Nephron progenitor cell (in vitro differentiated cells): ENCODE measurements at places on chromosomes 6 and 20.

DNA sequence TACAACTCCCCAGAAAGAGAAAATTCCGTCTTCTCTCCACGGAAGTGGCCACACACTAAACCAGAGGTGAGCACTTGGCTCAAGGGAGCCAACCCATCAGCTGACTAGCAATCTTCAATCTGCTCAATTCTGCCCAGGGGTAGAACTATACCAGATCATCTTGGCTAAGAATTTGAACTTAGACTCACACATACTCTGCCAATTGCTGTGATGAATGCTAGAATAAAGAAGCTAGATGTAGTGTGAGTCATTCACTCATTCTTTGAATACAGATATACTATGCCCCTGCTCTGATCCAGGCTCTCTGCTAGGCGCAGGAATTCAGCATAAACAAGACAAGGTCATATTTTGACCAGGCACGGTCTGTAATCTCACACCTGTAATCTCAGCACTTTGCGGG is 147.9 kb upstream of the SHLD1 start:
- no peak for DNase-seq

DNA sequence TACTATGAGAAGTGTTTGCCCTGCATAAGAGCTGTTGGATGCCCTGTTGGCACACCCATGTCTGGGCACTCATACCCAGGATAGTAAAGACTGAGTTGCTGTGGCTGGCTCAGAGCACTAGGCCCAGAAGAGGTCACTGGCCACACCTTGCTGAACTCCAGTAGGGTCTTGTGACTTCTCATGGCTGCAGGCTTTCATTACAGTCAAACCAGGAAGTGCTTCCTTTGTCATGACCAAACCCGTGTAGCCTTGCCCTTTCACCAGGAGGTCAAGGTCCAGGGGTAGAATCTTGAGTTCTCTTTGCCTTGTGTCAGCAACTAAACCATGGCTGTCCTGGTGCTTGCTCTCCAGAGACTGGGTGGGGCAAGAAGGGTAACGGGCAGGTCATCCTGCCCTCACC is 49.5 kb downstream of the CD164 start:
- DNase-seq = no peak

GRCh38 chr6:1231941-1232340 is 80.0 kb upstream of the FOXQ1 start:
- no peak for DNase-seq

DNA sequence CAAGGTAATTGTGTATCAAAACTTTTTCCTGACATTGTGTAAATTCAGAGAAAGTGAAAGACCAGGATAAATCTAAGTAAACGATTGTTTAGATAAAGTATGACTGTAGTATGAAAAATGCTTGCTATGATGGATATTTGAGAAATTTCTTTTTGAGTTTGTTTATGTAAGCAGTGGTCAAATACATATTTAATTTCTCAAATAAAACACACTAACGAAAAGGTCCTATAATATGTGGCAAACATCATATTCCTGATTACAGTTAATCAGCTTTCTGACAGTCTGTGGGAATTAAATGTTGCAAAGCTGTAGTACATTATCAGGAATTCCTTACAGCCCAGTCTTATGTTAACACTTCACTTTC is 636.9 kb downstream of the MMUT start:
- DNase-seq = no peak

- no peak for DNase-seq
These were observed 51.8 kb downstream of the UTRN start for GRCh38 chr6:144336900-144337299.

DNA sequence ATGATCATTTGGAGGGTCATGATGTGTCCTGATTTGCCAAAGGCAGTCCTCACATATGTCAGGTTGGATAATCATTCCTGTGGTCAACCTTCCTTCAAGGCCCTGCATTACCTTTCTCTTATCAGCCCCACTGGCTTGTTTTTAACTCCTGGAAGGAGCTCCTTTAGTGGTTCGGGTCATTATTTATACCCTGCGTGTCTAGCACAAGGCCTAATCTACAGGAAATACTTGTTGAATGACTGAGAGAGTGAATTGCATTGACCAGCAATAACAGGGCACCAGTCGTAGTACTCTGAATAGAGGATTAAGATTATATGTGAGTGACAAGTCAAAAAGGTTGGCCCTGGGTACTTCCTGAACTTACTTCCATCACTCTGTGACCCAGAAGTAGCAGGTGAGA is 4.5 kb downstream of the HIVEP2 start:
- no peak for DNase-seq

DNA sequence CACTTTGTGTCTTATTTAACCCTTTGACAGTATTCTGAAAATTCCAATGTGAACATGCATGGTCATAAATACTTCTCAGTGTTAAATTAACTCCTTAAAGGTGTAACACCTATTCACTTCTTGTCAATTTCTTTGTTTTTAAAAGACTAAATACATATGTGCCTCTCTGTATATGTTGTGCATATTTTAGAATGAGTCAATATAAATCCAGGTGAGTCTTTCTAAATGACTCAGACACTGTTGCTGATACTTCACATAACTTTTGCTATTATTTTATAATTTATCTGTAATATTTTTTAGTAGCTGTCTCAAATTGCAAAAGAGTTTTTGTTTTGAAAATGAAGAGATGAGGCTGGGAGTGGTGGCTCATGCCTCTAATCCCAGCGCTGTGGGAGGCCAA is 36.0 kb downstream of the TIAM2 start:
- DNase-seq = no peak

- DNase-seq = no peak
These were observed 3.0 kb upstream of the CRIP3 start for GRCh38 chr6:43311666-43312065.

- DNase-seq = no peak
These were observed 336.1 kb upstream of the CITED2 start for GRCh38 chr6:139710556-139710955.

GRCh38 chr6:47303342-47303741 is 6.4 kb downstream of the TNFRSF21 start:
- no peak for DNase-seq

DNA sequence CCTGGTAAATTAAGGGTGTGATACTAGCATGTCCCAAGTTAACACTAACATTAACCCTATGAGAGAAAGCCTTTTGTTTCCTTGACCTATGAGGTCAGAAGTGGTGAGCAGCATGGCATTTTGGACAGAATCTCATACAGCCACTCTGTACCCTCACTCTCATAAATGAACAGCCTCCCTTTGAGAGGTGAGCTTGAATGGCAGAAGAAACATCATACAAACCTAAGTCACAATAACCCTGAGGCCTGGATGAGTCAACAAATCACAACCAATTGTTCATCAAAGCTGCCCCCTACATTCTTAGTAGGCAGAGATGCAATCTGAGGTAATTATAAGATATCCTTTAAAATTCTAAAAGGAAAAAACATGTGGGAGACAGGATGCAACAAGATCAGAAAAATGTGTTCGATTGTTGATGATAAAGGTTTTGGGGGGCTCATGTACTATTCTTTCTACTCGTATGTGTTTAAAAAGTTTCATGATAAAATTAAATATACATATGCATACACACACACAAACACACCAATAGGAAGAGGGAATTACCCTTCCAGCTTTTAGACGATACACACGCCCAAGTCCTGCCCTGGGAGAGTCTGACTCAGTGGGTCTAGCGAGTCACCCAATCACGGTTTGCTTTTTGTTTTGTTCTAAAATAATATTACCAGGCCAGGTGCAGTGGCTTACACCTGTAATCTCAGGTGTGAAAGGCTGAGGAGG is 117.3 kb downstream of the ARHGAP18 start:
- no peak for DNase-seq

DNA sequence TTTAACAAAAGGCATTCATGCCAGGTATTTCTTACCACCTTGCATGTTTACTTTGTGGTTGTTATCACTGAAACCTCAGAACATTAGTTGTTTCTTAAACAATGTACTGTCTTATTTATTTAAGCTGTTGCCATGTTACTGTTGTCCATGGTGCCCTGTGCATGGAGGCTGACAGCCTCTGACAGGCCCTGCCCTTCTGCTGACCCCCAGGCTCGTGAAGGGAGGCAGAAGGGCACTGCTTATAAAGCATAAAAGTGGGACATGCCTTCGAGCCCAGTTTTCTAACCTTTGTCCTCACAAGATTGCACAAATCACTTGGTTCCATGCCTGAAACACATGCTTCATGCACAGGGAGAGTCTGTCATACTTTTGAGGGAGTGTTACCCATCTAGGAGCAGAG is 46.7 kb upstream of the CLIC5 start:
- no peak for DNase-seq

DNA sequence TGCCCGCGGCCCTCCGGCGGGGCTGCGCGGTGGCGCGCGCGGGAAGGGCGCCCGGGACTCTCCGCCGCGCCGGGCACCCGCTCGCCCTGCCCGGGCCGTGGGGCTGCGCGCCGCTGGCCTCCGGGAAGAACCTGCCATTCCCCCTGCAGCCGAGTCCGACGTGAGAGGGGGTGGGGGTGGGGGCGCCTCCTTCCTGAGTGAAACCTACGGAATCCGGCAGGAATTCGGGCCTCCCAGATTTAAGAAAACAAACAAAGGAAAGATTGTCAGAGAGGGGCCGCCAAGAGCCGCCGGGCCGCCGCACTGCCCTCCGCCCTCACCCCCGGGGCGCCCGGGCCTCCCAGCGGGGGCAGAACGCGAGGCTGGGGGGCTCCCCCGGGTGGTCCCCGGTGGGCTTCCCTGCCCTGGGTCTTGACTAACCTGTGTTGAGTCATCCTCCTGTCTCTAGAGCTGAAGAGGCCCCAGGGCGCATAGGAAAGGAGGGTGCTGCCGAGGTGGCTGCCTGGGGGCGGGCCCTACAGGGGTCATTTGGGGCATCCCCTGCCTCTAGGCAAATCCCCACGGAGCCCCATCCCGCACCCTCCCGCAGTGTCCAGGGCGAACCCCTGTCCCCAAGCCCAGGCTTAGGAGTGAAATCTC is 42.2 kb upstream of the FOXP4 start:
- DNase-seq = peak; percentile 50

DNA sequence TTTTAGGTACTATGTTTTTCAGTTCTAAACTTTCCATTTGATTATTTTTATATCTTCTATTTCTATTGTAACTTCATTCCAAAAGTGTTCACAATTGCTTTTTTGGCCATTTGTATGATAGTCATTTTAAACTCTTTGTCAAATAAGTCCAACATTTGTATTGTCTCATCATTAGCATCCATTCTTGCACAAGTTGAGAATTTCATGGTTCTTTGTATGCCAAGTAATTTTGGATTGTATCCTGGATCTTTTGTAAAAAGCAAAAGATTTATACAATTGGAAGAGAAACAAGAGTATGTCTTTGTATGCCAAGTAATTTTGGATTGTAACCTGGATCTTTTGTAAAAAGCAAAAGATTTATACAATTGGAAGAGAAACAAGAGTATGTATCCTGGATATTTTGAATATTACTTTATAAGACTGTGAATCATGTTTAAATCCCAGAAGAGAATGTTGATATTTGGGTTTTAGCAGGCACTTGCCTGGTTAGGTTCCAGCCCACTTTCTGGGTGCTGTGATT is 36.9 kb upstream of the NT5E start:
- DNase-seq = no peak

DNA sequence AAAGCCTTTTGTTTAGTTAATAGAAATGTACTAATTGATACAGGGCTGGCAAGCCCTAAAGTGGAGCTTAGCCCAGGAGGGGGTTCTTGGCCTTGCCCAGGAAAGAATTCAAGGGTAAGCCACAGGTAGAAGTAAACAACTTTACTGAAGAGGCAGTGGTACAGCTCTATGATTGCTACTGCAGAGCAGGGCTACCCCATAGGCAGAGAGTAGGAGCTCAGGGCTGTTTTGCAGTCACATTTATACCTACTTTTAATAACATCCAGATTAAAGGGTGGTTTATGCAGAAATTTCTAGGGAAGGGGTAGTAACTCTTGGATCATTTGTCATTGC is 680.4 kb upstream of the GJE1 start:
- no peak for DNase-seq

DNA sequence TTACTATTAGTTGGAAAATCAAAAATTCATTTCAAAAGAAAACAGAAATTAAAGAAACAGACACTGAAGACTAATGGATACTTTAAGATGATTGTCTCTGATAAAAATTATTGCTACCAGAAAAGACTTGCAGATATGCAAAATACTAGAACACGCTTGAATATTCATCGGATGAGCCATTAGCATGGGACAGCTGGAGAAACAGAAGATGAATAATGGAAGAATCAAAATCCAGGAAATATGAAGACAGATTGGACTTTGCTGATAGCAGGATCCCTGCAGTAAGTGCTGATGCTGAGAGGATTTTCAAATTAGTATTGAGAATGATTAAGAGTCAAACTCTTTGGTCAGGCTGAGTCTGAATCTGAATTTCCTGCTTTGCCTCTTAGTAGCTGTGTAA is 169.4 kb downstream of the EYS start:
- DNase-seq = no peak

- peak; percentile 33 for DNase-seq
These were observed 670.8 kb downstream of the KIF16B start for GRCh38 chr20:15902493-15902892.

- DNase-seq = peak; percentile 8
These were observed 504.9 kb downstream of the DOK5 start for GRCh38 chr20:54980103-54980960.

DNA sequence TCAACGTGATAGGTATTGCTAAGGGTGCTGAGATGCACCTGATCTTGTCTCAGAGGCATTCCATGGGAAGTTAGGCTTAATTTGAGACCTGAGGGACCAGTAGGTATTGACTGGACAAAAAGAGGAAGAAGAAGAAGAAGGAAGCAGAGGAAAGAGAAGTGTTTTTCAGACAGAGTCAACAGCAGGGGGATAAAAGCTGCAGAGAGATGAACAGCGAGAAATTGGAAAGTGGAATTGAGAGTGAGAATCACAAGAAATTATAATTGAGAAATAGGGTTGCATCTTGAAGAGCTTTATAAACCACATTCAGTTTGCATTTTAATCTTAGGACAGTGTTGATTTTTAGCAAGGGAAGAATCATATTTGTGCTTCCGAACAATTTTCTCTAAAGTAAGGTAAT is 254.0 kb downstream of the CD83 start:
- no peak for DNase-seq

DNA sequence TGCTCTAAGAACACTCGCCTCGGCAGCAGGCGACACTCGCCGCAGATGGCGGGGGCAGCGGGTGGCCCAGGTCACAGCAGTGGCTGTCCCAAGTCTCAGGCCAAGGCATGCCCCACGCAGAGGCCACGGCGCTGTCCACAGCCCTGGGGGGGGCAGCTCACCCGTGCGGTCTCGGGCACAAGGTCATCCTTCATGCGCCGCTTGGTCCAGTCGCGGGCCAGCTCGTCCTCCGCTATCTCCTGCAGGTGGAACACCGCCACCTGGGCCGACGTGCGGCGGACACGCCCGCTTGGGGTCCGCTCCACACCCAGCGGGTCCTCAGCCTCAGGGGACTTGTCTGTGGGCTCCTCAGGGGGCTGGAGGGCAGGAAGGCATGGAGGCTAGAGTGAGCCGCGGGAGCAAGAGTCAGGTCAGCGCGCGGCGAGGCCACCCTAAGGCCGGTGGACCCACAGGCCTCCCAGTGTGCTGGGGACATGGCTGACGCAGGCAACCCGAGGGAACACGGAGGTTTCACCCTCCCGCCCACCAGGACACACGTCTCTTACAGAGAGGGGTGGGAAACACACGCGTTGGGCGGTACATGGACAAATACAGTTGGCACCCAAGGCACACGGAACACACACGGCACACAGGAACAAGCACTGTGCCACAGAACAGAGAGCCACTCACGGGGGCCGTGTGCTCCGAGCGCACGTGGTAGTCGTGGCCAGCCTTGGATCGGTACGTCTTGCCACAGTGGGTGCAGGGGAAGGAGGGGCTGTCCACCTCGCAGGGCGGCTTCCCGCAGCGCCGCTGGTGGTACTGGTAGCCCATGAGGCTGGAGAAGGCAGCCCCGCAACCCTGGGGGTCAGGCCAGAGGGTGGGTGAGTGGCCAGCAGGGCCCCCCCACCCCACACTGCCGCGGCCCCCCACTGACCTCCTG is 6.5 kb upstream of the UCKL1 start:
- DNase-seq = no peak

- DNase-seq = no peak
These were observed 312.7 kb downstream of the PRL start for GRCh38 chr6:21984135-21984534.
